Stimulated activated naive CD4-positive, alpha-beta T cell treated with Interleukin-2 at 50 U/mL for 16 hours (primary cell): ENCODE measurements at places on chromosomes 2 and 18.

DNA sequence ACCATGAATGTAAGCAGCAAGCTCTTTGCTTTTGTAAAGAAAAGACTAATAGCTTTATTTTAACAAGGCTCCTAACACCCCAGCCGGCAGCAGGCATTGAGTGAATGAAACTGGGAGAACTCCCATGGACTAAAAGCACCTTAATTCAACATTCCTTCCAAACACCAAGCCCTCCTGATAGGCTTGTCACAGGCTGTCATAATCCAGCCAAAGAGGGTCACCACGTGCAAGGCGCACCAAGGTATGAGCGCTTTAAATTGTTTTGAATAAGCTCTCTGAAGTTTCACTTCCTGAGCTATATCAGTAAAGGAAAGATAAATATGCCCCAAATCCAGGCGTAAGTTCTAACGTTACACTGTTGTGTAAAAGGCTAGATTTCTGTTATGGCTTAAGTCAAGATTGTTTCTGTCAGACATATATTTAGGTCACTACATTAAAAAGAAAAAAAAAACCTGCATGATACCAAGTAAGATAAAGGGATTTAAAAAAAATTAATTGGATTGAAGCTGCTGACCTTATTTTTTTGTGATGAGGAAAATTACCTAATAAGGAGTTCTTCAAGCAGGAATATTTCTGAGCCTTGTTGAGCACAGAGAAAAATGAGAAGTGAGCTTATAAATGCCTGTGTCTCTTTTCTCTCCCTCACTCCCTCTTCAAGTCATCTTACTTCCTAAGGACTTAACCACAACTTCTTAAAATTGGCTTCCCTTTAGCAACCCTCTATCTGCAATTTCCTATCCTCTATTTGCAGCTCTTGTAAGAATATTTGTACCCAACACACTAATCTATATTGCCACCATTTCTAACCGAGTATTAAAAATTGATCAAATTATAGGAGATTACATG, 136.1 kb upstream of the NRP2 start:
- DNase-seq = no peak

- DNase-seq = no peak
Measured at GRCh38 chr2:118565301-118565700, 282.1 kb downstream of the EN1 start.

DNA sequence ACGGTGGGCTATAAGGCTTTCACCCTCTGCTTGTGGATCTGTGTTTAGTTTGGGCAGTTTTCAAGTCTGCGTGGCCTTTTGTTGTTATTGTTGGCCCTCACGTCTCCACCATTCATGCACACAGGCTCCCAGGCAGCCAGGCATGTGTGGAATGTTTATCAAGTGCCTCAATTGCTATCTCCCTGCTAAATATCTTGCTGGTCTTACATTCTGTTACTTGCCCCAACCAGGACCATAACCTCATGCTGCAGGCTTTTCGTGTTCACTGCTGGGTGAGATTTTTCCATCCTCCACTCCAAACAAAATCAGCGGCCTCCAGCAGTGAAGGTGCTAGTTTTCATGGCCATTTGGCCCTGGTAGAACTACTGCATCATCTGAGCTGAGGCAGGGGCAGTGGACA, 63.0 kb upstream of the DSC1 start:
- DNase-seq = no peak

- no peak for DNase-seq
Measured at GRCh38 chr2:127619203-127619590, 26.8 kb upstream of the GPR17 start.

GRCh38 chr2:134934641-134935040, 16.0 kb downstream of the CCNT2 start:
- no peak for DNase-seq

GRCh38 chr18:56992777-56993176, 154.1 kb upstream of the BOD1L2 start:
- DNase-seq = no peak

DNA sequence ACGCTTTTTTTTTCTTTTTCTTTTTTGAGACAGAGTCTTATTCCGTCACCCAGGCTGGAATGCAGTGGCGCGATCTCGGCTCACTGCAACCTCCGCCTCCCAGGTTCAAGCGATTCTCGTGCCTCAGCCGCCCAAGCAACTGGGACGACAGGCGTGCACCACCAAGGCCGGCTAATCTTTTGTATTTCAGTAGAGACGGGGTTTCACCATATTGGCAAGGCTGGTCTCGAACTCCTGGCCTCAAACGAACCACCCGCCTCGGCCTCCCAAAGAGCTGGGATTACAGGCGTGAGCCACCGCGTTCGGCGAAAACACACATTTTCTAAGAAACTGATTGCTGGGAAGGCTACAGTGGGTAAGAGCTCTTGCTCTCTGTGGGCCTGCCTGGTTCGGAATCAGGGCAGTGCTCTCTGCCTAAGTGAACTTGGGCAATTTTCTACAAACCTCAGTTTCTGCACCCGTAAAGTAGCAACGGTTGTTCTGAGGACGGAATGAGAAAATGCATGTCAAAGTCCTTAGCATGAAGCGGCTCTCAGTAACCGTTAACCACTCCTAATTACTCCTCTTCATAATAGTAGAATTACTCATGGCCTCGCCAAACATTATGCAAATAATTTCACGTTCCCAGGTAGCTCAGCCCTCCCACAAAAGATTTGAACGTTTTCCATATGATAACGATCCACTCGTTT, 1.0 kb upstream of the PMAIP1 start:
- no peak for DNase-seq

DNA sequence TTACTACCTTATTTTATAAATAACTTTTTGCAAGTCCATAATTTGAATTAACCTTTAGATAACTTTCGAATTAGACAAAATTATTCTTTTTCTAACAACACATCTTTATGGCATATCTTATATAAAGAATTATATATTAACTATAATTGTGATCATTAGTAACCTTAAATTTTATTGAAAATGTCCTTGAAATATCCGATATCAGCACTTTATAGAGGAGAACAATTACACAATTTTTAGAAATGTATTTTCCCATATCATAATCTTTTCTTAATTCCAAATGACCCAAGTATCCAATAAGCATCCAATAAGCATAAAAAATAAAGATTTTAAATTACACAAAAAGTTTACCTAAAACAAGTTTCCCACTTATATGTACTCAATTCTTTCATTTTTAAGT, 7.3 kb upstream of the GCC2 start:
- DNase-seq = no peak

DNA sequence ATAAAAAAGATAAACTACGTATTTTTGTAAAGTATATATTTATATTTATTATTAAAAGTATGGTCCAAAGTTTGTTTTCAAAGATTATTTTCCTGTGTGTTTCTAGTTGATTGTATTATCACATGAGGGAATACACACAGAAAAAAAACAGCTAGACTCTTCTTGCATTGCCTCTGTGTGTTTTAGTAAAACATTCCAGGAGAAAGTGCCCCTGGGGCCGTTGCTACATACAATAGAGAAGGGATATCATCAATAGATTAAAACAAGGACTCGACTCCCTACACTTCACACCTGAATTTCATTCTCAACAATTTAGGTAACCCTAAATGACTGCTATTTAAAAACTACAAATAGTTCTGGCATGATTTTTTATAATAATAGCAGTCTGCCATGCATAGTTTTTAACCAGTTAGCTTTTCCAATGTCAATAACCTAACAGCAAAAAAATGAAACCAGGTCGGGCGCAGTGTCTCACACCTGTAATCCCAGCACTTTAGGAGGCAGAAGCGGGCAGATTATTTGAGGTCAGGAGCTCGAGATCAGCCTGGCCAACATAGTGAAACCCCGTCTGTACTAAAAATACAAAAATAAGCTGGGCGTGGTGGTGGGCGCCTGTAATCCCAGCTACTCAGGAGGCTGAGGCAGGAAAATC, 171.3 kb downstream of the DNAH6 start:
- no peak for DNase-seq

DNA sequence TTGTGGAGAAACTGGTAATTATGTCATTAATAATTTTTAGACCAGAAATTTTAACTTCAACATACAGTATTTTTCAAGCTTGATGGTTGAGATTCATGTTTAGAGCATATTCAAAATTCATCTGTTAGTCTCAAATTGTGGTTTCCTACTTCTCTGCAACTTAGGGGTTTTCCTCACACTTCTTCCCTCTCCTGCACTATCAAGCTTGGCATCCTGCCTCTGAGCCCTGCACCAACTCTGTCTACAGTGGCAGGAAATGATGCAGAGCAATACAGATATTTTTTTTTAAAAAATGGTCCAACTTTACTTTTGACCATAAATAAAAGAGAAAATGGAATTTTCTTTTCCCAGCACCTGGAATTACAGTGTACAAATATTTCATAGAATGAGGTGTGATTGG, 247.3 kb downstream of the NUP35 start:
- DNase-seq = no peak

DNA sequence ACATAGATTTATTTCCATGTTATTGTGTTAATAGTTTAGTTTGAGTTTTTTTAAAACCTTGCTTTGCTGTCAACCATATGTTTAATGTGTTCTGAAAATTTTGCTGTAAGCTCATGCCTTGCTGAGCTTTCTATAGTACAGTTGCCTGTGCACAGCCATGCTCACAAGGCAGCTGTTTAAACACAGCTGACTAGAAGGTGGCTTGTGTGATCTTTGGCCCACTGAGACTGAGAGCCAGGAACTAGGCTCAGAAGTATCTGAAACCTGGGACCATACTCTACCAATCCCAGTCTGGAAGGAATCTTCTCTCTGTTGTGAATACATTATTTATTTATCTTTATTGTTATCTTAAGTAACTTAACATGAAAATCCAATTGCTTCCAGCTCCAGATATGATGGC, 350.5 kb downstream of the KIAA1328 start:
- no peak for DNase-seq

- no peak for DNase-seq
Measured at GRCh38 chr2:174568425-174568824, 29.2 kb downstream of the WIPF1 start.

DNA sequence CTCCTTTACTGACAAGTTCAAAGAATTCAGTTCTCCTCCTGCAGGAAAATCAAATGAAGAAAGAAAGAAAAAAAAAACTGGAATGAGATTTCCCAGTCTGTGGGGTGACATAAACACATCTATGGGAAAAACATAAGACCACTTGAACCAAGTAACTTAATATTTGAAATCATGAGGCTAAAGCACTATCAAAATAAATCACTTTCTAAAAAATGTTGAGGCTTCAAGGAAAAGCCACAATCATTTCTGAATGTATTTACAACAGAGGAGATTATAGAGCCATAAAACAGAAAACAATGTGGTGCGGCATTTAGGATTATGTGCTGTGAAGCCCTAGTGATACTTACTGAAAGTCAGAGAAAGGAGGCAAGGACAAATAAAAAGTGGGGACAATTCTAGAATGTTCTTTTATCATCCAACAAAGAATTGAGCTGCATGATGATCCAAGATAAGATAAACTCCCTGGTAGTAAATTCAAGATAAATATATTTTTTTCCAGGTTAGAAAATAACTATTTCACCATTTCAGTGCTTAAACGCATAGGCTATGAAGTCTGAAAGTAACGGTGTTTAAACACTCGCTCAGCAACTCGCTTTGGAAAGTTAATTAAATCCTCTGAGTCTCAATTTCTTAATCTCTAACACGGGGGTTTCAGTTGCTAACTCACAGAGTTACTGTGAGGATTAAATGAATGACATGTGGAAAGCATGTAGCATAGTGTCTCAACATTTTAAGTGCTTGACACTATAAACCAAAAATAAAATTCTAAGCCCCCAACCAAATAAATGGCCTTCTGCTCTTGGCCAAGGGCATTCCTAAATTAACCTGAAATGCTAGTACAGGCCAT, 288.5 kb downstream of the AGPS start:
- no peak for DNase-seq

DNA sequence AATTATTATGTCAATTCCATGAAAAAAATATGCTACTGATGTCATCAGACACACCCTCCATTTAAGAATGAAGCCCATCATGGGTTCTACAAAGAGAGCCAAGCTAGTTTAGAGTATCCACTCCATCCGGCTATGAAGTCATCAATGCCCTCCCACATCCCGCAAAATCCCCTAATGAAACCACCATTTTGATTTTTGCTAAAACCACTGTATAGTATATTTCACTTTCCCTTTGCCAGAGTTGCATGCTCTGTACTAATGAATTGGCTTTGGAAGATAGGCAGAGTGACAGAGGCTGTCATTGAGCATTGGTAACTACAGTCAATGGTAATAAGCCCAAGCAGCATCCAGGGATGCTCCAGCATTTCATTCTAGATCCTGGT, 118.6 kb downstream of the ANKRD44 start:
- DNase-seq = peak; percentile 44

GRCh38 chr2:109217362-109218086, 88.5 kb downstream of the SH3RF3 start:
- DNase-seq = no peak

DNA sequence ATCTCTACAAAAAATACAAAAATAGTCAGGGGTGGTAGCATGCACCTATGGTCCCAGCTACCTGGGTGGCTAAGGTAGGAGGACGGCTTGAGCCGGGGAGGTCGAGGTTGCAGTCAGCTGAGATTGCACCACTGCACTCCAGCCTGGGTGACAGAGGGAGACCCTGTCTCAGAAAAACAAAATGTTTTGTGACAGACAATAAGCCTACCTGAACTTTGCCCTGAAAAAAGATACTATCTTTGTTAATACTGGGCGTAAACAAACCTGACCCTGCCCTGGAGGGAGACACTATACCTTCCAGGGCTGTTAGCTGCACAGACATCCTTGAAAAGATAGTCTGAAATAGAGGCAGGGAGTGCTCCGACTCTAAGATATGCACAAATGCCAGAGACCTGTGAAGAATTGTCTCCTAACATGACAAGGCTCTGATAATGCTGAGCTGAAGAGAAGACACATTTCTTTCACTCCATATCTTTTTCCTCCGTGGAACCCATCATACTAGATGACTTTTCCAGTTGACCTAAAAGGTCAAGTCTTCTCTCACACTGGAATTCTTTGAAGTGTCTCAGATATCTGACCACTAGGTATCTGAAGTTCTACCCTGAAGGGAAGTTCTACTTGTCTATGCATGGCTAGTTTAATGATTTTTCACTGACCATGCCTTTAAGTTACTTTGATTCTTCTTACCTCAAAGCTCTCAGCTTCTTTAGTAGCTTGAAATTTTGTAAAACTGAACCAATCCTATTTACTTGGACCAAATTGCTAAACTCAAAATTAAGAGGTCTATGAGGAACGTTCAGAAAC, 20.9 kb upstream of the HK2 start:
- DNase-seq = no peak

DNA sequence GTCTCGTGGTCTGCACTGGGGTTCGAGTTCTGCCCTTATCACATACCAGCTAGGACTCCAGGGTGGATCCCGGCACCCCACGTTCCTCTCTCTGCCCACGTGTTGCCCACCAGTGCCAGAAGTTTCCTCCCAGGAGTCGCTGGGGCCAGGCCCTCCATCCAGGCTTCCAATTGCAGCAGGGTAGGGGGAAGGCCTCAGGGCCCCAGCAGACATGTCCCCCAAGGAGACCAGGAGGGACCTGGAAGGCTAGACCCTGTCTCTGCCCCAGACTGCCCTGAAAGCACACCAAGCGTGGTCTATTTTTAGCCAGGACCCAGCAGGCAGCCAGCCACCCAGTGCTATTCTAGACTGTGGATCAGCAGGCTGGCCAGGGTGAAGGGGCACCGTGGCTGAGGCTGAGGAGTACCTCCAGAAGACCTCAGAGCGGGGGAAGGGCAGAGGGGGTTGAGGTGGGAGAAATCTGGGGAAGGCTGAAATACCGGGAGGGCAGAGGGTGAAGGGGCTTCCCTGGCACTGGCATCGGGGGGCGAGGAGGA, 18.8 kb upstream of the TNS1 start:
- no peak for DNase-seq
